ENCODE measurements at places on chromosomes 4 and X.

DNA sequence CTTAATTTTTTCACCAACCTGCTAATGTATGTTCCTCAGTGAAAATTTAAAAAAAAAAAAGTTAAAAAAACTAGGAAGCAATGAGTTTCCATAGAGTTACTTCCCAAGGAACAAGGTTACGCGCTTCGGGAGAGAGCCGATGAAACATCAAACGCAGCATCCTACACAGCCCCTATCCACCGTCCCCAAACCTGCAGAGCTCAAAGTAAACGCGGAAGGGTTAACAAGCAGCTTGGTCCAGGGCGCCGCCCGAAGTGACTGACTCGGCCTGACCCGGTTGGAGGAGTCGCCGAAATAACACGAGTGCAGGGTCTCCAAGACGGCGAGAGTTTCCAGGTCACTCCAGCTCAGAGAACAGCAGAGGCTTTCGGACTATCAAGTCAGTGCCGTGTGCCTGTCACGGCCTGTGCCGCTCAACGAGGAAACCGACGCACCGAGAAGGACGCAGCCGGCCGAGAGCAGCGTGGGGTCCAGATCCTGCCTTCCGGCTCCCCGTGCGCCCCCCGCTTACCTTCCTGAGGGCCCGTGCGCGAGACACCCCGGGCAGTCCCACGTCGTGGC is 512 bp downstream of the NOP14 start:
- peak; percentile 88 for DNase-seq

DNA sequence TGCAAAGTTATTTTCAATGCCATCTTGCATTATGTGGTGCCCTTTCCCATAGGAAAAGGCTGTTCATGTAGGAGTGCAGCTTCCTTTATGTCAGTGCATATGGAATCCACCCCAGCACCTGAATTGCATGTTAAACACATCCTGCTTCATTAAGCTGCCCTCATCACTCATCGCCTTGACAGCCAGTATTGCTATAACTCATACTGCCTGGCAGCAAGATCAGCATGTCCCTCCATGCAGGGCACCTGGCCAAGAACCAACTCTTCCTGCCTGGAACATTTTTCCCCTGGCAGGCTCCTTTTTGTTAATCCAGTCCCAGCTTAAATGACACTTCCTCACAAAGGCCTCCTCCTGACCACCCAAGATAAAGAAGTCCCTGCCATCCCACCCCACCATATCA is 23.5 kb upstream of the CA5B start:
- DNase-seq: no peak

GRCh38 chr4:2660596-2661211 is 95.4 kb downstream of the TNIP2 start:
- DNase-seq: no peak

GRCh38 chrX:38214551-38215531 is 5.8 kb downstream of the SRPX start:
- DNase-seq: no peak

DNA sequence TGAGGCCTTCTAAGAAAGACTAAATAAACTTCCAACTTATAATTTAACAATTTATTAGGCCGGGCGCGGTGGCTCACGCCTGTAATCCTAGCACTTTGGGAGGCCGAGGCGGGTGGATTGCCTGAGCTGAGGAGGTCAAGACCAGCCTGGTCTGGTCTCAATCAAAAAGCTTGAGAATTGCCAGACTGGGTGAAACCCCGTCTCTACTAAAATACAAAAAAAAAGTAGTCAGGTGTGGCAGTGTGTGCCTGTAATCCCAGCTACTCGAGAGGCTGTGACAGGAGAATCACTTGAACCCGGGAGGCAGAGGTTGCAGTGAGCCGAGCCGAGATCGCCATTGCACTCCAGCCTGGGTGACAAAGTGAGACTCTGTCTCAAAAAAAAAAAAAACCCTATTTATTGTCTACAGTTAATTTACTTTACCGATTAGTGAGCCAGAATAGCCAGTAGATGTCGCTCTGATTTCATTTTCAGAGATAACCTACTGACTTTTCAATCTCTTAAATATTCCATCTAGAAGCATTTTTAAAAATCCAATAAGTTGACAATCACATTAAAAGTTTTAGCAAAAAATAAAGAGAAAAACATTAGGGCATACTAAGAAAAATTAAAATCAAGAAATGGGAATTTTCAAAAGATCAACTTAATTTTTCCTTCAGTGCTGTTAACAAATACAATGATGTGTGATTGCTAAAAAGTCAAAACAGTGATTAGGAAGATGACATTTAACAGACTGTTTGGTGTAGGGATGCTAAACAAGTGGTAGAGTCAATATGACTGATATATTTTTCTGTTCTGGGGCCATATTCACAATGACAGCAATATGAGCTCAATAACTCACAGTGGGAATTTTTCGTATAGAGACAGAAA is 4.3 kb upstream of the SHROOM3 start:
- DNase-seq: no peak

GRCh38 chr4:101970547-101971155 is 180.1 kb downstream of the BANK1 start:
- DNase-seq: no peak

GRCh38 chr4:11480683-11481082 is 52.0 kb upstream of the HS3ST1 start:
- no peak for DNase-seq

- DNase-seq: no peak
These were observed 102.9 kb downstream of the CLCN4 start for GRCh38 chrX:10259716-10260115.

DNA sequence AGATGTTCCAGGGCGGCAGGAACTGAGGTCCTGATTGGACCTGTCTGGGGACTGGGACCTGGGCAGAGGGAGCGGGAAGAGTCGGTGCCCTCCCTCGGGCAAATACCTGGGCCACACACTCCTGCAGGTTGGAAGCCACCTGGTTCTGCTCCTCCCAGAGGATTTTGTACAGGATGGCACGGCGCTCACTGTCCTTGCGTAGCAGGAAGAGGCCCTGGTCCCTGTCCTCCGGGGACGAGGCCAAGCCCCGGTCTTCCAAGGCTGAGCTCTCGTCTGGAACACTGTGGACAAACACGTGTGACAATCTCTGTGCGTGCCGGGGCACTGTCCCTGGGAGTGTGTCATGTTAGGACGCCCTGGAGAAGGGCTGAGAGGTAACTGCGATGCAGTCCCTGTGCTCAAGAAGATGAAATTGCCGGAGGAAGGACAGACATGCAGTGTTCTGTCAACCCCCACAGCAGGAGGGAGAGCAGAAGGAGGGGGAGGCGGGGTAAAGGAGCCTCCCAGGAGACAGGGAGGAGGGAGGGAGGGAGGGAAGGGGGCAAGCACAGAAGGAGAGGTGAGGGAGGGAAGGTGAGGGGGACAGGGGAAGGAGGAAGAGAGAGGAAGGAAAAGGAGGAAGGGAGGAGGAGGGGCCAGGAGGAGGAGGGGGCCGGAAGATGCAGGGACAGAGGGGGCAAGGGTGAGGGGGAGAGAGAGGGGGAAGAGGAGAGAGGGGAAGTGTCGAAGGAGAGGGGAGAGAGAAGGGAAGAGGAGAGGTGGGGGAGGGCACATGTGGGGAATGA is 29.0 kb downstream of the PDHA1 start:
- no peak for DNase-seq

DNA sequence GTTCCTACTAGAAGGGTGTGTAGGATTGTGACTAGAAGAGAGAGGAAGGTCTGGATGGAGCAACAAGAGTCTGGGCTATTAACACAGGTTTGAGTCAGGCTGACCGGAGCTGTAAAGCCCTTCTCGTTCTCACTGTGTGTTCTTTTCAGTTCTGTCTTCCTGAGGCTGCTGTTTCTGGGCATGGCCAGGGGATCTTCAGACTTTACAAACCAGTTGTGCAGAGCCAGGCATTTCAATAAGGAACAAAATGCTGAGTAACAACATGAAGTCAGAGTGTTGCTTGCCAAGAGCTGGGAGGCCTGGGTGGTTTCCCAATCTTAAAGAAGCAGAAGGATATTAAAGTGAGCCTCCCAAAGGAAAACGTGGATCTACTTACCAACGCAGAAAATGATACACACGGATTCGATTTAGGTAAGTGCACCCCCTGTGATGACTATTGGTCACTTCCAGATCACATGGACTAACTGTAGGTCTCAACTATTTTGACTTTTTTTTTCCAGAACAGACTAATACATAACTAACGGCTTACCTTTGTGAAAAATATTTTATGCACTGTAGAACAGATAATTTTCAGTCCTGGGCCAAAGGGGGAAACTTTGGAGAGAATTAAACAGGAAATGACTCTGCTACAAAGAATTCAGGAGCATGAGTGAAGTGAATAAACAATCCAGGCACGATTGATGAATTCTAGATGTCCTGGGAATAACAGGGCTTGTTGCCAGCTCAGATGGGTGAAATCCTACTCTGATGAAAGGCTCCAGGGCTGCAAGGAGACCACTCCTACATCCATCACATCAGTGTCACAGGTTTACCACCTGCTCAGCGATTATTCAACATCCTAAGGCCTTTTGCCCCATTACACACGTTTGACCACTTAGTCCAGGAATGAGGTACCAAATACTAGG is 94.5 kb downstream of the ANXA3 start:
- DNase-seq: peak; percentile 97

DNA sequence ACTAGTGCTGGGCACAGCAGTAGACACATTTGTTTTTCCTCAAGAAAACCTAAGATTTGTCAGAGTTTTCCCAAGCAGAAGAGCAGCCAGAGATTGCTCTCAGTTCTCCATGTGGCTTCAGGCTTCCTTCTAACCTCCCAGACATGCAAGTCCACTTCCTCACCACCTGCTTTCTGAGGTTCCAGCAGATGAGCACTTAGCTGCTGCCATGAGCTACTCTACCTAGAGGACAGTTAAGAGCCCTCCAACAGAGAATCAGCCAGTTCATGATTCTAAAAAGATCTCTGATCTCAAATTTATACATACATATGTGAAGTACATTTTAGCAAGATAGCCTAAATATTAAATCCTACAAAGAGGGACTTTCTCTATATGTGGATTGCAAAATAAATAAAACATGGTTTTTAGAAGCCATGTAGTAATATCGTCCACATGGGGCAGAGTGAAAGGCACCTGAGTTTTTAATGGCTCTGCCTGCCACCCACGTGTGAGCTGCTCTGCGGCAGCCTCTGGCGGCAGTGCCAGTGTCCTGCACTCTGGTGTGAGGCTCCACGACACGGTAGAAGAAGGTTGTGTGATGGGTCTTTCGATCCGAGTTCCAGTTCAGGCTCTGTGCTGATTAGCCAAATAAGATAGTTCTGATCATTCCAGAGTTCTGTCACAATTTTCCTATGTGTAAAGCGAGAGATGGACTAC is 10.3 kb downstream of the CYP4V2 start:
- no peak for DNase-seq

GRCh38 chr4:149062997-149063396 is 620.8 kb upstream of the NR3C2 start:
- DNase-seq: no peak

- DNase-seq: no peak
These were observed 425.6 kb downstream of the INPP4B start for GRCh38 chr4:142420311-142421095.

DNA sequence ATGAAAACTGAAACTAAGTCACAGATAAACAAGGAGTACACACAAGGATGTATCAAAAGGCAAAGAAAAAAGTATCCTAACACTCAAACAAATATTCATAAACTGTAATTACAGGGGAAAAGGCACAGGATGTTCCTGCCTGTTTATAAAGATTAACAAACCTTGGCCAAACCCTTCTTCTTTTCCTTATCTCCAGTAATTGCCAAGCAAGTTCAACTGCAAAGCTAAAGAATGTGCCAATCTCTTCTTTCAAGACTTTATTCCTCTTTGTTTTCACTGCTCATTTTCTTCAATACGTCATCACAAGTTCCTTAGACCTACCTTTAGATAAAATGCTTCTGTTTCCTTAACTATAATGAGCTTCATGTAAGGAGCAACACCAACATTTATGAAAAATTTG is 171.2 kb downstream of the AMELX start:
- no peak for DNase-seq

GRCh38 chrX:148284821-148285220 is 215.6 kb upstream of the AFF2 start:
- DNase-seq: no peak

DNA sequence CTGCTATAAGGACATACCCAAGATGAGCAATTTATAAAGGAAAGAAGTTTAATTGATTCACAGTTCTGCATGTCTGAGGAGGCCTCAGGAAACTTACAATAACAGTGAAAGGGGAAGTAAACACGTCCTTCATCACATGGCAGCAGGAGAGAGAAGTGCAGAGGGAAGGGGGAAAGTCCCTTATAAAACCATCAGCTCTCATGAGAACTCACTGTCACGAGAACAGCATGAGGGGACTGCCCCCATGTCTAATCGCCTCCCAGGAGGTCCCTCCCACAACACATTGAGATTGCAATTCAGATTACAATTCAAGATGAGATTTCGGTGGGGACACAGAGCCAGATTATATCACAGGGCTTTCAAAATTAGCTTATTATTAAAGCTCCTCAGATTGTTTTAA is 209.5 kb upstream of the PPP3CA start:
- no peak for DNase-seq

GRCh38 chr4:126306152-126306869 is 991.6 kb downstream of the FAT4 start:
- no peak for DNase-seq

DNA sequence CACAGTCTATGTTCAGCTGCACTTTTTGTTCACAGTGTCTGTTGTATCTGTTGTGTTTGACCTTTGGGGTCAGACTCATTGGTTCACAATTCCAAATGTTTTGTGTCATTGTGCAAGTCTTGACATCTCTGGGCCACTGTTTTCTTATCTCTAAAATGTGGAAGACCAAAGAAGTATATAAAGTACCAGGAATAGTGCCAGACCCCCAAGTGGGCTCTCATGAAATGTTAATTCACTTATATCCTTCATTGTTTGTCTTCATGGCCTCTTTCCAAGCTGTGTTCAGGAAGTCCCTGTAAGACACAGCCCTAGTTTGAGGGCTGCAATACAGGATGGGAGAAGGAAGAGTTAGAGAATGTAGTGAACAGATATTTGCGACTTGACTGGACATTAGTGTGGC is 468.3 kb upstream of the BOD1L1 start:
- no peak for DNase-seq

GRCh38 chrX:136028383-136028984 is 43.2 kb downstream of the SLC9A6 start:
- DNase-seq: no peak

GRCh38 chr4:116880625-116881024 is 204.8 kb downstream of the TRAM1L1 start:
- DNase-seq: no peak

DNA sequence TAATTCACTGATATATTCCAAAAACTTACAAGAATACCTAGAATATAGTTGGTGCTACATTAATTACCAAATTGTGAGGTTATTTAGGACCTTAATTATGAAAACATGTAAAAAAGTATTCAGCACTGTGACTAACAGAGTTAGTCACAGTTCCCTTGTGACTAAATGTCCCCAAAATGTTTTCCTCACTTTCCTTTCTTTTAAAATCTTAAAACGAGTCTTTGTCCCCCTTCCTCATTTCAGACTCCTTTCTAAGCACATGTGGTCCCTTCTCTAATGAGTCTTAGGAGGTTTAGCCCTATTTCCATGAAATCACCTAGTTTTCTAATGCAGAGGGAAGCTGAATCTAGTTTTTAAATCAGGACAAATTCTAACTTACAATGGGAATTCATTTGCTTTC is 175.0 kb downstream of the PPP3CA start:
- DNase-seq: no peak

GRCh38 chr4:136078976-136079375 is 1453.3 kb downstream of the PCDH18 start:
- no peak for DNase-seq

Measured in vagina (tissue), 2 donors.